ENCODE measurements at places on chromosomes 7 and 10.

- DNase-seq = no peak
Observed at GRCh38 chr7:77802557-77803405, 4.2 kb downstream of the PHTF2 start.

DNA sequence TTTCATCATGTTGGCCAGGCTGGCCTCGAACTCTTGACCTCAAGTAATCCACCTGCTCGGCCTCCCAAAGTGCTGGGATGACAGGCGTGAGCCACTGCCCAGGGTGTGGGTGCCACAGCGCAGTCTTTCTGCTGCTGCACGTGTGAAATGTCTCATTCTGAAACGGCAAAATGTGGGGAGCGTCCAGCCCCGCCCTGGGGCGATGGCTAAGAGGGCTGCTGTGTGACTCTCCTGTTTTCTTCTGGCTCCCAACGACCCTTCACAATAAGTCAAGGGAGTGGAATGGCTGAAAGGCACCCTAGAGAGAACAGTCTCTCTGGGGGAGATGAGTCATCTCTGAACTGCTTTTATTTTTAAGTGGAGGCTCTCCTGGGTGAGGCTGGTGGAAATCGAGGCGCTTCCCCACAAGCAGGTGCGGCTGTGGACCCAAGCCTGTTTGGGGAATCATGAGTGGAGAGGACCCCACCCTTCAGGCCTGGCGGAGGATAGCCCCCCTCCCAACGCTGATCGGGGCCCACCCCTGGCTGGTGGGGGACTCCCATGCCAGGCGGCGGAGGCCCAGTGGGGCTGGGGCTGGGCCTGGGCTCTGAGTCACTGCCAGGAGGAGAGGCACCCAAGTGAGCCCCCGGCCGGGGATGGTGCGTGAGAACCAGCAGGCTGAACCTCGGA lies 18.0 kb downstream of the ADAP1 start:
- no peak for DNase-seq

- DNase-seq = no peak
Observed at GRCh38 chr10:32692174-32692573, 246.2 kb downstream of the CCDC7 start.

DNA sequence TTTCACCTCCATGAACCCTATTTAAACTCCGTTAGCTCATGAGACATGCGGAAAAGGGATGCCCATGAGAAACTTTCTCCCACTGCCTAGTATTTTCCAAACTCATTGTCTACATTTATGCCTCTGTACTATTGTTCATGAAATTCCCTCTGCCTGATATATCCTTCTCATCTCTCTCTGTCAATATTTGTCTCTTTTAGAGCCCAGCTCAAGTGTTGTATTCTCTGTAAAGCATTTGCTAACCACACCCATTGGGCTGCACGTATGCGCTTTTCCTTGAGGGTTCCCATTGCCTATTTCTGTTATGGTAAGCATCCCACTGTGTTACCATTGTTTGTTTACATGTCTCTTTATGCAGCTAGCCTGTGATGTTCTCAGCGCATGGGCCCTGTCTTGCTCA lies 211.4 kb downstream of the MDFIC start:
- DNase-seq = no peak

DNA sequence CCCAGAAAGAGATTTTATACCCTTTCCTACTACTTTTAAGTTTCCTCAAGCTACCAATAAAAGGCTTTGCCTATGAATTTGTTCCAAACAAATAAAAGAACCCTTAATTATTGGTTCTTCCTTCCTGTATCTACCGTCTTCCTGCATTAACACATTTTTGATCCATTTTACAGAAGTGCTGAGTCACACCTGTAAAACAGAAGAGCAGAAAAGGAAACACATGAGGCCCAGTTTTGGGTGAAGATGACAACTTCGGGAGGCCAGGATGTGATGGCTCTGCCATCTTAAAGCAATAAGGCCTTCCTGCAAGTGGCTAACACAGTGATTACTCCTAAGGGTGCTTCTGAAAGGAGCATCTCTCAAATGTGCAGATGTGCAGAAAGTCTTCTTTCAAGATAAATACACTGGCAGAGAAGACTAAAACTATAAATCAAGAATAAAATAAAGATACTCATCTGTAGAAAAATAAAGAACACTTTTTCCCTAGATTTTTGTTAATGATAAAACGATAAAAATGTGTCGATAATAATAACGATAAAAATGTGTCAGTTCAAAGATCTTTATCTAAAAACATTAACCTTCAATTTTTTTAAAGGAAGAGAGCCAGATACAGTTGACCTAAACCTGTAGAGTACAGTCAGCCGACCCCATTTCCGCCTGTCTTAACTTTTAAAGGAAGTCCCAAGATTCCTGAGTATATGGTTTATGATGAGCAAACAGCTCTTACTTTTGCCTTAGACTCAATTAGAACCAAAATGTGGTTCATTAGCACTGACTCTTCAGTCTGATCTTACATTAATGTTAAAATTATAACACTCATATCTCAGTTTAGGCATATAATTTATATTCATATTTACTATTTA lies 108.6 kb downstream of the UBE2H start:
- DNase-seq = peak; percentile 47

GRCh38 chr10:92629945-92630344 lies 37.0 kb downstream of the KIF11 start:
- DNase-seq = no peak

GRCh38 chr7:98418636-98419315 lies 17.9 kb upstream of the BAIAP2L1 start:
- DNase-seq = peak; percentile 40
